Activated T-cell treated with anti-CD3 and anti-CD28 coated beads for 1 hour (primary cell): ENCODE measurements at places on chromosomes 12 and 14.

GRCh38 chr14:33993246-33993645, 42.4 kb upstream of the EGLN3 start:
- DNase-seq: no peak

DNA sequence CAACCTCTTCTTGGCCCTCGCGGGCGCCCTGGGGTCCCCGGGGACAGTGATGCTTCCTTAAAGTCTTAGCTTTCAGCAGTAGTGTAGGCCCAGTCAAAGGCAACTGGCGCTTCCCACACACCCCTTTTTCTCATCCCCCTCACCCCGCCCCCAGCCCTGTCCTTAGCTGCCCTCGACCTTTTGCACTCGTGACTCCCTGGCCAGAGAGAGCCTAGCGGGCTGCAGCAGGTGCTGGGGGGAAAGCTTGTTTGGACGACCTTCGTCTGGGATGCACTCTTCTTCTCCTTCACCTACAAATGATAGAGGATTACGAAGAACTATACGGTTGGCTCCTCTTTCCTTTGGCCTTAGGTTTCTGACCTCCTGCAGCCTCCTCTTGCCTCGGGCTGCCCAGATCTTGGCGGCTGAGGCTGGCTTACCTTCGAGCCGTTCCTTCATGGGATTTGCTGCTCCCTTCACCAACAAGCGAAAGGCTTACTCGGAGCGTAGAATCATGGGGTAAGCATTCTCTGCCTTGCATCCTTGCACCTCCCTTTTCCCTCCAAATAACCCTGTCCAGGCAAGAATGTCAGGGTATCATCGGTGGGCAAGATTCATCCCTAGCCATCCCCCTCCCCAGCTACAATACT, 815 bp downstream of the COQ10A start:
- no peak for DNase-seq

GRCh38 chr14:99382071-99382470, 98.6 kb downstream of the SETD3 start:
- no peak for DNase-seq

DNA sequence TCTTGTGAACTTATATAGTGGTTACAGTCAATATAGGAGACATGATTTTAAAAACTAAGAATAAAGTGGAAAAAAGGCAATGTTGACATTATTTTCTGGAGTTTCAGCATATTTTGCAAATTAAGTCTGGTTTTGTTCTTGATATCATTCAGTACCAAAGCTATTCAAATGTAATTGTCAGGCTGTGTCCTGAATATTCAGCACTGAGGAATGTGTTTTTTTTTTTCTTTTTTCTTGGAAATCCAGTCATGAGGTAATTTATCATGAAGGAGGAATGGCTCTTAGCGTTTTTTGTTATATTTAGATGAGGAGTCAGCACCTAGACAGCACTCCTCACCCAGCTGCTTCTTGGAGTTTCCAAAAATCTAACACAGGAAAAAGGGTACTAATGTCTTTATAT, 225.5 kb downstream of the CCDC91 start:
- no peak for DNase-seq

DNA sequence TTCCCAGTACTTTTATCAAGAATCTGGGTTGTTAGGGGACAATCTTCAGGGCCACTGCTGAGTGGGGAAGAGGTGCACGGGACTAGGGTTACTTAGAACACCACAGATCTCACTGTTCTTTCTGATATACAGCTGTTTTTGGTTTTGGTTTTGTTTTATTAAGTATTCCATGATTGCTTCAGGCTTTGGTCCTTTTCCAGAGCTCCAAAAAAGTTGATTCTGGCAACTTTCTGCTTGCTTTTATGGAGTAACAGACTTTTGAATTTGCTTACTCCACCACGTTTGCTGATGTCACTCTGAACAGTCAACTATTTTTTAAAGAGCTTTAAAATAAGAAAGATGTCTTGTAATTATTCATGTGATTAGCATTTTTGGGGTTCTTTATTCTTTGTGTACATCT, 368.1 kb upstream of the FOXG1 start:
- DNase-seq: no peak
